Epithelial cell of umbilical artery (primary cell): ENCODE measurements at places on chromosomes 16 and 17. TPM values are rescaled to one million over a fixed set of nuclear protein-coding genes. Genes with fewer than 3 reads are reported as not detected.

Gene HSD17B2
- total RNA-seq, result 1.9 and 4.4 TPM in 2 replicates

Gene ULK2
- 12.0 and 17.5 TPM in 2 replicates for total RNA-seq

Gene PIPOX
- total RNA-seq, result 2.6 and 3.5 TPM in 2 replicates

Gene AGRP
- total RNA-seq, result not detected in 2 replicates
